ENCODE measurements at places on chromosomes 7 and 10.

DNA sequence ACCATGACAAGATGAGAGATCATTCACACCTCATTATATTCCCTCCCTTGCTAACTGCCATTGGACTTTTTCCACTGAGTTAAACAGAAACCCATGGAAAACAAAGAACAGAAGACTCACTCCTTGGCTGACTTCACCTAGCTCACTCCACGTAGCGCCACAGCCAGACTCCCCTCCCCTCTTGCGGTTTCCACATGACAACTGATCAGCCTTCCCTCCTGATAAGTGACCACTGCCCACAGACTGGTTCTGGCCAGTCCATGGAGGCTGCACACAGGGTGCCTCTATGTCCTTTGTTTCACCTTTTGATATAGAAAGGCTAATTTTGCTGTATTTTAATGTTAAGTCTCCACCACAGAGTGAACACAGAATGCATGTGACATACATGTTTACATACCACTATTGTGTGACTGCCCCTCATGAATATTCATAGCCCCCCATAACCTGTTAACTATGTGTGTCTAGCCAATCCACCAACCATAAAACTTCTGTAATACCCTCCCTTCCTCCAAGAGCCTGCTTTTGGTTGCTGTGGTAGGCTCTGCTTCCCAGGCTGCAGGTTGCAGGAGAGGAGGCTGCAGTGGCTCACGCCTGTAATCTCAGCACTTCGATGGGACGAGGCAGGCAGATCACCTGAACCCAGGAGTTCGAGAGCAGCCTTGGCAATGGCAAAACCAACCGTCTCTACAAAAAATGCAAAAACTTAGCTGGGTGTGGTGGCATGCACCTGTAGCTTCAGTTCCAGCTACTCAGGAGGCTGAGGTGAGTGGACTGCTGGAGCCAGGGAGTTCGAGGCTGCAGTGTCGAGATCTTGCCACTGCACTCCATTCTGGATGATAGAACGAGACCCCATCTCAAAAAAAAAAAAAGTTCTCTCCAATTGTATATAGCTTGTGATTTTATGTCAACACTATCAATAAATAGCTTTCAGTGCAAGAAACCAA, 10.0 kb upstream of the IFIT5 start:
- no peak for DNase-seq

GRCh38 chr7:133887459-133887858, 239.7 kb upstream of the LRGUK start:
- no peak for DNase-seq

- no peak for DNase-seq
Observed at GRCh38 chr7:53473371-53473770, 437.9 kb downstream of the POM121L12 start.

DNA sequence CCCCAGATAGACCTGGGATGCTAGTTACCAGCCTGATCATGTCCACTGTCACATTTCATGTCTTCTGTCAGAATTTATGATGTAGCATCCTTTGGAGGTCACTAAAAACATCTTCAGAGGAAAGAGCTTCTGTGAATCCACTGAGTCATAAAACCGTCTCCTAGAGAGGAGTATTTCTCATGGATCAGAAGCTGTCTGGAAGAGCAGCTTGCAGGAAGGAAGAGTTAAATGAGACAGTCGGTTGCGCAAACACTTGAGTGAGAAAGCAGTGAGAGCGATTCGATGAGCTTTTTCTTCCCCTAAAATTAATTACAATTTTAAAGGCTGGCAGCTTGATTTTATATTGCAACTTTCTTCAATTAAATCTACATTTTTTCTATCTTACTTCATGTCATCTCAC, 47.2 kb upstream of the WDR11 start:
- no peak for DNase-seq

GRCh38 chr10:8063935-8064334, 9.4 kb downstream of the GATA3 start:
- DNase-seq: no peak

GRCh38 chr10:11863353-11864109, 40.4 kb downstream of the PROSER2 start:
- no peak for DNase-seq

- DNase-seq: no peak
Observed at GRCh38 chr10:127527891-127528290, 21.2 kb upstream of the NPS start.

- no peak for DNase-seq
Observed at GRCh38 chr7:43612599-43613589, 30.0 kb downstream of the STK17A start.

DNA sequence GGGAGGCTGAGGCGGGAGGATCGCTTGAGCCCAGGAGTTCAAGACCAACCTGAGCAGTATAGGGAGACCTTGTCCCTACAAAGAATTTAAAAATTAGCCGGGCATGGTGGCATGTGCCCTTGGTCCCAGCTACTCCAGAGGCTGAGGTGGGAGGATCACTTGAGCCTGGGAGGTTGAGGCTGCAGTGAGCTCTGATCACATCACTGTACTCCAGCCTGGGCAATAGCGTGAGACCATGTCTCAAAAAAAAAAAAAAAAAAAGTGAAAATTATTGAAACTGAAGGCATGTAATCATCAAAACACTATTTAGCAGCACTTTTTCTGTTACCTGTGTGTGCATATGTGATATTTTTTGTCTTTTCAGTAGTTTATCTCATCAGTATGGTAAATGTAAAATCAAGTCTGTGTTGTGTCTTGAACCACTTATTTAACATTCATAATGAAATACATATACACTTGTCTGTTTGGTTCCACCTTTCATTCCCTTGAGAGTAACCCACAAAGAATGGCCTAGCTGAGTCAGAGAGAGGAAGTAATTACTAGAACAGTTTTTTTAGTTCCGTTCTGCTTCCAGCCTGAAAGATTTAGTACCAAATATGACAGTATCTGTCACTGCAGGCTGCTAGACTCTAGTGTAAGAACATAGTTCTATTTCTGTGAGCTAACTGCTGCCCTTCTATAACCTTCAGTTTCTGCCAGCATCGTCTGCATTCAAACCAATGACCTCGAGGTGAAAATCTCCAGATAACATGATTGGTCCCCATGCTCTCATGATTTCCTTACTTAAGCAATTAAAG, 68.6 kb downstream of the MMRN2 start:
- DNase-seq: no peak

DNA sequence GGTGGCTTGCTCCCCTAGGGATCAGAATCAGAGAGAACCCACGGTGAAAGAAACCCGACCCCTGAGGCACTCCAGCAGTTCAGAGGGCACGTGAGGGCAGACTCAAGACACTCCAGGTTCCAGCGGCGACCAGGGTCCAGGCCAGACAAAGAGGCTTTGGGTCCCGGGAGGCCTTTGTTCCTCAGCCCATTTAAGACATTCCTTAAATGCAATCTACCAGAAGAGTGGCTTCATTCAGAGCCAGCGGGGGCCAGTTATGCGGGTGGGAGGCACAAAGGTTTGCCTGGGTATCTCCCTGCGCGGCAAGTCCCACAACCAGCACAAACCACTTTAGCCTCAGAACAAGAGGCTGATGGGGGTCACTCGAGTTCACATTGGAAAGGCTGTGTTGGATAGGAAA, 53.6 kb downstream of the AFAP1L2 start:
- DNase-seq: no peak

DNA sequence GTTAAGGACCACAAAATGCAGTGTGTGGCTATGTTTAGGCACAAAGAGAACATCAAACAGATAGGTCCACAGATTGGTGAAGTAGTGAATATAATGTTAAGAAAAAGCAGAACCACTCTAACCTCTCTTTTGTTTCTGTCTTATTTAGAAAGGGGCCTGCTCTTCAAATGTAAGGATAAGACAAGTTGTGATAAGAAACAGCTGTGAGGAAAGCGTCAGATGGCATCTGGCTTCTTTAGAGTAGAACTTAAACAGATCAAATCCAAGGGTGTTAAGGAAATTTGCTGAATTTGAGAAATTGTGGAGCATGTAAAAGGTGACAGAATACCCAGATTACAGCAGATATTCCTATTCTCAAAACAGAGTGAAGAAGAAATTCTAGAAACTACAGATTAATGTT, 151.0 kb upstream of the LRGUK start:
- no peak for DNase-seq

DNA sequence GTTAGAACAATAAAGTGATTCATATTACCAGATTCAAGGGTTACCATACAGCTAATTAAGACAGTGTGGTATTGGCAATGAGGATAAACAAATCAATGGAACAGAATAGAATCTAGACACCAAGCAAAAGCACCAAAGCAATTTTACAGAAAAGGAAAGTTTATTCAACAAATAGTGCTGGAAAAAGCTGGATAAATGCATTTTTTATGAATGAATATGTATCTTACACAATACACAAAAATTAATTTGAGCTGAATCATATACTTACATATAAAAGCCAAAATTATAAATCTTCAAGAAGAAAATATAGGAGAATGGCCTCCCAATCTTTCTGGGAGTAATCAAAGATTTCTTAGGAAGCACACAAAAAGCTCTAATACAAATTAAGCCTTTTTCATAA, 220.4 kb upstream of the PTN start:
- DNase-seq: no peak

- DNase-seq: no peak
Observed at GRCh38 chr10:31095677-31096560, 64.3 kb upstream of the ZNF438 start.

DNA sequence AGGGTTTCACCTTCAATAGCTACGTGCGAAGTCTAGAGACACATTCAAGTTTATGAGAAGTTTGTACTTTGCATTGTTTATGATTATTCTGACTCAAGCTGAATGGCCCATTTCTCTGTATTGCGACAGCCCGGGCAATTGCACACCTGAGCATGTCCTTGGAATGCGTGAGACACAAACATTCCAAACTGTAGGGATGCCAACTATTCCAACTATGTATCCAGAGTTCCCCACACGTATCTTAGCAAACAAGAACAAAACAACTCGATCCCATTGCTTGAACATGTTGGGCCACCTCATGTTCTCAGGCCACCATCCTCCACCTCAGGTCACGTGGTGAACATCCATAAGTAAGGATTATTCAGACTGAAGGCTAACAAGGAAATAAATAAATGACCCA, 51.4 kb upstream of the EGFR start:
- DNase-seq: no peak

GRCh38 chr7:95798401-95798930, 26.1 kb downstream of the DYNC1I1 start:
- no peak for DNase-seq

GRCh38 chr7:21944616-21945453, 864 bp downstream of the CDCA7L start:
- DNase-seq: peak; percentile 19

DNA sequence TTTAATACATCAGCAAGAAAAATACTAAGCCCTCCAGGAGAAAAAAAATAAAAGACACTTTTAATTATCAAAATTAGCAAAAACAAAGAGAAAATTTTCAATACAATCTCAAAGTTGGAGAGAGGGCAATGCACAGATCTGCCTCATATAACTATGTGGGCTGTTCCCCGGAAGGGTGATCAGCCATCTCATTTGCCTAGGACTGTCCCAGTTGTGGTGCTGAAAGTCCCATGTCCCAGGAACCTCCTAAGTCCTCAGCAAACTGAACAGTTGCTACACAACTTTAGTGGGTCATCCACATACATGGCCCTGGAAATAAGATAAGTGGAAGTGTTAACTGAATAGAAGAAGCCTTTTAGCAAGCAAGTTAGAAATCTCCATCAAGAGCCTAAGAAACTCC, 14.4 kb downstream of the CFAP70 start:
- no peak for DNase-seq

GRCh38 chr7:107501593-107501992, 31.7 kb downstream of the GPR22 start:
- no peak for DNase-seq

DNA sequence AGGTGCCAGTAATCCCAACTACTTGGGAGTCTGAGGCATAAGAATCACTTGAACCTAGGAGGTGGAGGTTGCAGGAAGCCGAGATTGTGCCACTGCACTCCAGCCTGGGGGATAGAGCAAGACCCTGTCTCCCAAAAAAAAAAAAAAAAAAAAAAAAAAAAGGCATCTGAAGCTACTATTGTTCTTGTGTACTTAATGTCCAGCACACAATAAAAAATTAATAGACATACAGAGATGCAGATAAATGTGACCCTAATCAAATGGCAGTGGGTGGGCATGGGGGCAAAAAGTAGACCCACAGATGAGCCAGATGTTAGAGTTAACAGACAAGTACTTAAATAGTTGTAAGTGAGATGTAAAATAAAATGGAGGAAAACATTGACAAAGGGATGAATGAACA, 7.7 kb upstream of the KCNK18 start:
- DNase-seq: no peak

GRCh38 chr10:6161921-6162320, 40.8 kb upstream of the PFKFB3 start:
- DNase-seq: no peak

- DNase-seq: no peak
Observed at GRCh38 chr10:851901-852300, 79.6 kb downstream of the LARP4B start.

GRCh38 chr7:121151774-121152221, 163.3 kb downstream of the CPED1 start:
- no peak for DNase-seq

- peak; percentile 22 for DNase-seq
Observed at GRCh38 chr10:2949948-2950354, 117.4 kb upstream of the PFKP start.

DNA sequence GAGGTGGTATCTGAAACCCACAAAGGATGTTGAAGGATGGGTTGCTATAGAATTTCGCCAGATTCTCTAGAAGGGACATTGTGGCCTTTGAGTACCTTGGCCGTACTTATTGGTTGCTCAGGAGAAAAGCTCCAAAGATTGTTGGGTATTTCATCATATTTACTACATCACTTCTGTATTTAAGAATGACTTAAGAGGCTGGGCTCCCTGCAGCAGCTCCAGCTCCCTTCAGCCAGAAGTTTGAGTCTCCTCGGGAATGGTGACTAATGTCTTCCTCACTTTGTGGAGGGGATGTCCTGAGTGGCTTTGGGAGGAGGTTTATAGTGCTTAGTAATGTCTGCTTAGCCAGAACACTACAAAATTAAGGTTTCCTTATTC, 18.1 kb downstream of the MINDY4 start:
- DNase-seq: no peak

- DNase-seq: no peak
Observed at GRCh38 chr7:44131173-44132029, 8.1 kb upstream of the POLD2 start.

GRCh38 chr7:940599-941408, 13.7 kb downstream of the ADAP1 start:
- no peak for DNase-seq

- DNase-seq: no peak
Observed at GRCh38 chr7:44395067-44395466, 69.7 kb upstream of the CAMK2B start.

GRCh38 chr7:19275000-19275399, 129.8 kb upstream of the FERD3L start:
- DNase-seq: no peak

DNA sequence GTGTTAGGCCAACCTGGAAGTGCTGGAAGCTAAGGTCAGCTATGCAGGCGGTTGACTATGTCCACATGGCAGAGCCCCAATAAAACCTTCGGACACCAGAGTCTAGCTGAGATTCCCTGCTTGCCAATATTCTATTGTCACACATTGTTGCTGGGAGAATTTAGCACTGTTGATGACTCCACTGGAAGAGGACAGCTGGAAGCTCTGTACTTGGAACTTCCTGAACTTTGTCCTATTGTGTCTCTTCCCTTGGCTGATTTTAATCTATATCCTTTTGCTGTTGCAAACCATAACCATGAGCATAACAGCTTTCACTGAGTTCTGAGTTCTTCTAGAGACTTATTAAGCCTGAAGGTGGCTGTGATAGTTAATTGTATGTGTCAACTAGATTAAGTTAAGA, 12.0 kb downstream of the XRCC2 start:
- DNase-seq: no peak

All from activated T-helper 1 cell treated with anti-CD3 and anti-CD28 coated beads, Interleukin-2, amount 50 U/mL, for 16 hours (primary cell).